ENCODE measurements at places on chromosomes 6 and 20.
A peak's percentile ranks its signal among the peaks of the same experiment; 100 is the strongest.

DNA sequence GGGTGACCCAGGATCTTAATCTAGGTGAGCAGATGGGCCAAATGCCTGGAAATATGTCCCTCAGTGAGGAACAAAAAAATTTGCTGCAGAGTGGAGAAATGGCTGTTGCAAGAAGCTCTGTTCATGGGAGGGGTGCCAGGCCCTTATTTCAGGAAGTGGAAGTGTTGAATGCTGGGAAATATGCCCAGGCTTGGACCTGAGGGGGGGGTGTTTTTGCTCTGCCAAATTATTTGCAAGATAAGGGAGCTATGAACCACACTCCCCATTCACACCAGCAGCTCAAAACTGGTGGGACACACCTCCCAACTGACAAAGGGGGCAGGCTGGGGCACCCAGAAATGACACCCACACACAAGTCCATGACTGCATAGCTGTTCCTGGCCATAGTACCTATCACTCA, 8.7 kb downstream of the CST4 start:
- DNase-seq = no peak

DNA sequence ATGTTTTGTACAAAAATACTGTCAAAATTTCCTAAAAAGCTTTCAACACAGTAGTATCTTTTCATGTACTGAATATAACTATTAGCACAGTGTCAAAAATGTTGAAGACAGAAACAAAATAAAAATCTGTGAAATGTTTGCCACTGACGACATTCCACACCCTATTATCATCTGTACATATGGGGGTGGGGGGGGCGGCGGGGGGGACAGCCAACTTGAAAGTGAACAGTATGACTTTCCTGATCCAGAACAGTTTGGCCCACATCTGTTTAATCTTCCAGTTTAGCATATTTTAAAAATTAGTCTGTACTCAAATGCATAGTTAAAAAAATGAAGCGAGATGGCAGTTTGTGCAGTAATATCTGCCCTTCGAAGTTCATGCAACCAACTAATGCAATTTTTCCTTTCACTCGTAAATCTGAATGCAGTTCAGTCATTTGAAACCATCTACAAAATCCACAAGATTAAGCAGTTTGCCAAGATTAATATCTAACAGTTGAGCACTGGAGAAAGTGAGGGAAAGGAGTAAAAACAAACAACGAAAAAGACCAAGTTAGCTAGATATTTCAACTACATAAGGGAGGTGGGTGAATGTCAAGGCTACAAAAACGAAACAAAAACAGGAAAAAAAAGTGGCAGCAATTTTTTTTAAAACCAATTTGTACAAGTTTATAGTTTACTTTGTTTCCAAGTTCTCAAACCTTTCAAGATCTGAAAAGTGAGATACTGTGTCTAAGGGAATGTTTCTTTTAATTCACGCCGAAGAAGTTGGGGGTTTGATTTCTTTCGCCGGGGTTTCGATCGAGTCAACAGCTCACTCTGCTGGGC, 1.9 kb downstream of the CITED2 start:
- no peak for DNase-seq

DNA sequence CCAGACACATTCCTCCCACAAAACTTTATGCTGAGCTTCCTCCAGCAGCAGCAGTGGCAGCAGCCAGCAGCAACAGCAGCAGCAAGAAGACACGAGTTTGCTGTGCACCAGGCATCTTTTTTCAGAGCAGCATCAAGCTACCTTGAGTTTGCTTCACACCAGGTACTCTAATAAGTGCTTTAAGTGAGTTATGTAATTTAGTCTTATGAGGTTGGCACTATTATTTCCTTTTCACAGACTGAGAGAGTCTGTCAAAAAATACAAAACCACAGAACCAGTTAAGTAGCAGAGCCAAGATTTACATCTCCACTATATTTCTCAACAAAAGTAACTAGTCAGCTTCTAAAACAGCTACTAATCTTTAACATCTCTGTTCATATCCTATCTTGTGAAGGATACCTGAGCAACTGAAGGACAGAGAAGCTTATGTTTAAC, 23.7 kb downstream of the RANBP9 start:
- DNase-seq = peak; percentile 7

- DNase-seq = no peak
Observed at GRCh38 chr6:151096255-151096612, 143.5 kb upstream of the AKAP12 start.

- DNase-seq = no peak
Observed at GRCh38 chr6:89118931-89119330, 1.1 kb upstream of the SRSF12 start.

DNA sequence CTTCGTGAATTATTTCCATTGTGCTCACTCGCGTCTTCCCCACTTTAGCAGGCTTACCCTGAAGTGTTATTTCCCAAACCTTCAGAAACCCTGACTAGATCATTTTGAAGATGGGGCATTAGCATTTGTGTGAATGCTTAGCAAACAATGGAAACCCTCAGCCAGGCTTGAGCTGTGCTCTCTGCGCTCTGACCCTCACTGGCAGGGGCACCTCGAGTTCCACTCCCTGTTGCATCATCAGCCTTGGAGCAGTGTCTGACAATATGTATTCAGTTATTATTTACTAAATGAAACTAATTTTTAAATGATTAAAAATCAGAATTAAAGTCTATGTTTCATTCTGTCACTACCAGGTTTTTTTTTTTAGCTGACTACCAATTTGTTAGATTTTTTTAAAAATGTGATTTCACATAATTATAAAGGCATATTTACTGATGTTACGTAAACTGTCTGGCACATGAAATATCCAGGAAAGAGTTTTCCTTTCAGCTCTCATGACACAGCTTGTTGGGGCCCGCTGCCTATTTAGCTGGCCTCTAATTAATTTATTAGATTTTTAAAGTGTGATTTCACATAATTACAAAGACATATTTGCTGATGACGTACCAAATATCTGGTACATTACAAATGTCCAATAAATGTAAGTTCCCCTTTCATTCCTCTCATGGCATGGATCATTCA, 155.2 kb downstream of the PACRG start:
- no peak for DNase-seq

GRCh38 chr20:50385733-50386640, 124.2 kb upstream of the PTPN1 start:
- peak; percentile 37 for DNase-seq

DNA sequence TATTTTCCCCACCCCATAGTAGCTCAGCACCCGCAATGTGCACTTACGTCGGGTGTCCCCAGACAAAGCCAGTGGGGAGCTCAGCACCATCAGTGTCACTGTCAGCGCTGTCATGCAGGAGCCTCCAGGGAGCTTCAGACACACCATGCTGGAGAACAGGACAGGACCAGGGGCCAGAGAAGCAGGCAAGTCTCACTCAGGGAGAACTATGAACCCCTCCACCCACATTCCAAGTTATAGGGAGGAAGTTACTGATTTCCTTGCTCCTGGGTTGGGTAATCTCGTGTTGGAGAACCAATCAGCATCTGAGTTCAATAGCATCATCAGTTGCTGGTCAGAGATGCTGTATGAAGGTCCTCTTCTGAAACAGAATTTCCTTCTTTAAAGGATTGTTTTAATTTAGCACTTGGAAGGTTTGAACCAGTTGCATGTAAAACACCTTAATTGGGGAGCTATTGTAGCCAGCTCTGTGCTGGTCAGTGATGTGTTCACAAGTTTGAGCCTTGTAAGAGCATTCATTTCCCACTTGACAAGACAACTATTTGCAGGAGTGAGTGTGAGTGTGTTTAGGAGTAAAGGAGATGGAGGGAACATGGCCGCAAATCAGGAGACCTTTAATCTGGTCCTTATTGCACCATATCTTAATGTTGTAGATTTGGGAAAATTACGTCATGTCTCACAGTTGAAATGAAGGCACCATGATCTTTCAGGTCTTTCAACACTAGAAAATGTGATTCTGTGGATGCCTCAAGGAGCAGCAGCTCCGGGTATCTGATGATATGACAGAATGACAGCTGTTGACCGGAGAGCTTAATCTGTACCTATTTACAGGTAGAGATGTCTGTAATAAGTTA, at the start of gene HLA-DRB1:
Gene HLA-DRB1, minus strand, starts transcription at position 253 of the 854 bp plus-strand sequence. Its CDS starts 106 bp downstream, at position 147.
- DNase-seq = peak; percentile 3

DNA sequence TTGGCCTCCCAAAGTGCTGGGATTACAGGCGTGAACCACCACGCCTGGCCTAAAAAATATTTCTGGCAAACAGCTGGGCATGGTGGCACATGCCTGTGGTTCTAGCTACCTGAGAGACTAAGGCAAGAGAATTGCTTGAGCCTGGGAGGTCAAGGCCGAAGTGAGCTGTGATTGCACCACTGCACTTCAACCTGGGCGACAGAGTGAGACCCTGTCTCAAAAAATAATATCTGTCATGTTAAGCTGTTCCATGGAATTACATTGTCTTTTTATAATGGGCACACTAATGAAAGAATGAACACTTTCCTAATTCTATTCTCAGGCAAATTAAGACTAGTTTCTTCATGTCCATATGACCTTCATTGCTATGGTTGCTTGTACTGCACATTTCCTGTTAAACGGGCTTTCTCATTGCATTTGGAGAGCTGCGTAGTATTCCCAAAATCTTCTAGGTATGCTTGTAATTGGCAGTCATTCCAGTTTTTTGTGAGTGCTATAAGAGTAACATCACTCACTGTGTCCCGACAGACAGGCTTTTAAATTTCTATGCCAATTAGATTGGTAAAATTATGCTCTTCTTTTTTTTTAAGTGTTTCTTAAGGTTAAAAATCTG, 12.1 kb downstream of the AMD1 start:
- no peak for DNase-seq

GRCh38 chr6:79546186-79546585, 9.0 kb upstream of the LCA5 start:
- no peak for DNase-seq

DNA sequence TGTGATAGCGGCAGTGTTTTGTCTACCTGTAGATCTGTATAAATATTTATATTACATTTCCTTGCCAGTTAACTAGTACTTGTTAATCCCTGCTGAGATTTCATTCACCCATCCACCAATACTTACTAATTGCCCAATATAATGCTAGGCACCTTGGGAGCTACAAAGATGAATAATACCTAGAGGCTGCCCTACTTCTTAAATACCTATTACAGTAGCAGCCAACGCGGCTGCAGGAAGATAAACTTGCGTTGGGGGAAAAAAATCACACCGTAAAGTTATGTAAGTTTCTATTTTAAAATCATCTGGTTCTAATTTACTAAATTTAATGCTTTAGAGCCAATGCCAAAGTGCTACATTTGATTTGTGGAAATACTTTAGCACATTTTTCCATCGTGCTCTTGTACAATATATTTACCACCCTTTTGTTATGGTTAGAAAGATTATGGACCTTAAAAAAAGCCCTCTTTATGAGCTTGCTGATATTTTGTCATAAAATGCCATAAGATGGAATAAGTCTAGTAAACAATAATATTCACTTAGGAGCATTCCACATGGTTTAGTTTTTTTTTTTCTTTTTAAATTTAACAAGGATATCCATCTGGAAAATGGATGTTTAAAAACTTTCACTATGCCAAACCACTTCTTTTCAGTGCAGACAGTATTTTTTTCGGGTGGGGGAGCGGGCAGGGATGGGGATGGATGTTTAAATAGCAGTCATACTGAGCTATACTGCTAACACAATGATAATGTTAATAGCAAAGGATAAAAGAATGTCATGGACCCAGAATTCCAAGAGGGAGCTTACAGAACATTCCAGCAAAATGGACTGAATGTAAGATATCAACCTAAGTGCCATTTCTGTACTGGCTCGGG, 13.2 kb upstream of the NEDD9 start:
- DNase-seq = no peak

DNA sequence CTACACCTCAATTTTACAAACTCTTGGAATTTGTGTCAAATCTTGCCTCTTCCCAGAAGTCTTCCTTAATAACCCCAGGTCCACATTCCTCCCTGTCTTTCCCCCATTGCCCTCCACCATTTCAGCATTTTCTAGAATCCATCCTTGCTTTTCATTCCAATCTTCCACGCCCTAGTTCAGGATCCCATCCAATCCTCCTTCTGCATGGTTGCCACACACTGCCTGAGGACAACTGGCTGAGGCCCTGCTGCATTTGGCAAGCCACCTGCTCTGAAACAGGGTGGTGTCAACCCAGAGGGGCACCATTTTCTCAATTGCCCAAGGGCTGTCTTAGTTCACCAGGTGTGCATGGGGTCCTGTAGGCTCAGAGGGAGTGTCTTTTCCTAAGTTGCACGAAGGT, 37.9 kb upstream of the RFPL4B start:
- DNase-seq = no peak

DNA sequence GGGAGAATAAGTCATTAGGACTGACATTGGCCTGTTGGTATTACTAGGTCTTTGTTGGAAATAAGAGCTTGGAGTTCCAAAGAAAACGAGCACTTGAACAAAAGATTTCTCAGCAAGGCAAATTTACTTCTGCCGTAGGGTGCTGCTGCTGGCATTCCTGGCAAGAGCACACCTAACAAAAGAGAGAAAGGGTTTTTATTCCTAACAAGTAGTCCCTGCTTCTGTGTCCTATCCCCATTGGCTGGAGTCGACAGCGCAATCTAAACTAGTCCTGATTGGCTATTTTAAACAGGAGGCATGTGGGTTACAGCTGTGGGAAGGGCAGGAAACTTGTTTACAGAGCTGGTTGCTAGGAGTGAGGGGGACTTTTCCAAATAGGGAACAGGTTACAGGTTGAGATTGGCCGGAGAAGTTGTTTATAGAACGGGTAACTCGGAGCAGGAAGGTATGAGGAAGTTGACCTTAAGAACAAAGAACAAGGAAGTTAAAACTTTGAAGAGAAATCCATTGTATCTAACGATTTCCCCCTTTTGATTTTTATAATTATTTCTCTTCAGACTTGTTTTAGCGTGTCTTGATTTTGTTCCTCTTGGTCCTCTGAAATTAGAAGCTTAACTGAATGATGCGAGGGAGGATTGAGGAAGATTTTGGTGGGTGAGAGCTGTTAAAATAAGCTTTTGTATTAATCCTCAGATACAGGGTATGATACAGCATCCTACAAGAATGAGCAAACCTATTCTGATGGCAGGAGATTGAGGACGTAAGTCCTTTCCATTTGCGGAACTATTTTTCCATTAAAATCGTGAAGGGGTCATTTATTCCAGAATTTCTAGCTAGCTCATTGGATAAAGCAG, 3.4 kb upstream of the ZNFX1 start:
- DNase-seq = no peak

- no peak for DNase-seq
Observed at GRCh38 chr6:161503570-161503969, 229.7 kb upstream of the AGPAT4 start.
